ENCODE measurements at places on chromosomes 2 and 18. TPM values are rescaled to one million over a fixed set of nuclear protein-coding genes. Genes with fewer than 3 reads are reported as not detected.

TWIST2 gene
- 5.1 TPM for total RNA-seq

MARCHF4 gene
- total RNA-seq: not detected

IL1RL1 gene
- 6.7 TPM for total RNA-seq

RNU2-63P gene
- total RNA-seq: not detected

FBXO15 gene
- total RNA-seq: not detected

RGPD4 gene
- not detected for total RNA-seq

ALKAL2 gene
- 5.3 TPM for total RNA-seq

ARHGAP25 gene
- total RNA-seq: 4.4 TPM

HMSD gene
- not detected for total RNA-seq
